Bronchial smooth muscle cell (primary cell): ENCODE measurements at places on chromosomes 4 and X. TPM values are rescaled to one million over a fixed set of nuclear protein-coding genes. Genes with fewer than 3 reads are reported as not detected.

The FRMD7 gene
- total RNA-seq, result under 0.01 TPM in 1 of 2 replicates, not detected in the other

The RAPGEF2 gene
- total RNA-seq, result 28.4 and 40.1 TPM in 2 replicates

The PPEF1 gene
- 0.09 TPM in 1 of 2 replicates, not detected in the other for total RNA-seq

The TRIM75 gene
- total RNA-seq, result not detected in 2 replicates

The ANXA5 gene
- 772 and 851 TPM in 2 replicates for total RNA-seq

The GATB gene
- 17.5 and 20.3 TPM in 2 replicates for total RNA-seq

The GPR34 gene
- total RNA-seq, result not detected in 2 replicates

The PLXNB3 gene
- total RNA-seq, result 0.77 and 0.95 TPM in 2 replicates

The ARMCX1 gene
- total RNA-seq, result 103 and 114 TPM in 2 replicates

The SLC34A2 gene
- not detected in 2 replicates for total RNA-seq
